Caco-2 (cell line): ENCODE measurements at places on chromosomes 1 and 21. TPM values are rescaled to one million over a fixed set of nuclear protein-coding genes. Genes with fewer than 3 reads are reported as not detected.

The SIM2 gene
- total RNA-seq: 9.4 and 11.5 TPM in 2 replicates

The ZSWIM5 gene
- total RNA-seq: 0.49 and 0.54 TPM in 2 replicates

The REG4 gene
- 8.0 and 18.8 TPM in 2 replicates for total RNA-seq

The S100A7A gene
- total RNA-seq: not detected in 2 replicates

The MARCKSL1 gene
- 150 and 159 TPM in 2 replicates for total RNA-seq

The OLIG1 gene
- total RNA-seq: not detected in 2 replicates

- H3K36me3 ChIP-seq: no peaks in the 10 kb centered on the region
- H3K4me3 ChIP-seq: no peak overlapping the region
- H3K27me3 ChIP-seq: no peaks in the 10 kb centered on the region
- no peak for DNase-seq
- no peak overlapping the region for H3K27ac ChIP-seq
Observed at GRCh38 chr21:46289655-46290179, 3.6 kb downstream of the YBEY start.

GRCh38 chr1:218556016-218556415, 210.9 kb downstream of the TGFB2 start:
- H3K36me3 ChIP-seq: no peaks in the 10 kb centered on the region
- H3K27ac ChIP-seq: no peak overlapping the region
- DNase-seq: no peak
- H3K4me3 ChIP-seq: no peak overlapping the region
- H3K27me3 ChIP-seq: no peaks in the 10 kb centered on the region

- no peaks in the 10 kb centered on the region for H3K36me3 ChIP-seq
- H3K4me3 ChIP-seq: no peak overlapping the region
- peaks cover 9% of the 10 kb centered on the region for H3K4me1 ChIP-seq
- H3K27ac ChIP-seq: no peak overlapping the region
- no peak for DNase-seq
- no peaks in the 10 kb centered on the region for H3K27me3 ChIP-seq
Observed at GRCh38 chr1:91575909-91576519, 75.4 kb downstream of the CDC7 start.

DNA sequence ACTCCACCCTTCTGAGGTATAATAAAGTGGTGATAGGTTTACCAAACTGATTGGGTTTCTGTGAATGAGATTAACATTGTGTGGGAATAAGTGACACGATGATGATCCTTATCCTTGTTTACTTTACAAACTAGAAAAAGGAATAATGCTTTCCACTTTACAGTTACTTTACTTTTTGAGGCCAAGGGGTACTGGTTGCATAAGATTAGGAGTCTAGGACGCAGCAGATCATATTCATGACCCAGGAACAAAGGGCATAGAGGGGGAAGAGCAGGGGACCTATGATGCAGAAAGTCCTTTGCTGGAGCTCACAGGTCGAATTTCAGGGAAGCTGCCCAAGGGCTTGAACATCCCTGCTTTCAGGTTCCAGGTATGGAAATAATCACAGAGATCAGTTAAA, 20.4 kb downstream of the FGGY start:
- no peak overlapping the region for H3K27ac ChIP-seq
- H3K4me1 ChIP-seq: peaks cover 19% of the 10 kb centered on the region; the same call in 1 of the 2 replicates
- H3K27me3 ChIP-seq: no peaks in the 10 kb centered on the region
- no peak for DNase-seq

GRCh38 chr1:67214420-67215174, 48.3 kb downstream of the IL23R start:
- DNase-seq: peak; percentile 39
- H3K36me3 ChIP-seq: no peaks in the 10 kb centered on the region
- no peaks in the 10 kb centered on the region for H3K4me1 ChIP-seq

- peaks cover 9% of the 10 kb centered on the region for H3K4me1 ChIP-seq
- DNase-seq: peak; percentile 62
- H3K27ac ChIP-seq: peak within 1 kb of the TSS; percentile 25
- no peaks in the 10 kb centered on the region for H3K36me3 ChIP-seq
- no peaks in the 10 kb centered on the region for H3K27me3 ChIP-seq
Observed at GRCh38 chr1:228734881-228735801, at the start of gene RHOU. Gene RHOU, plus strand, starts transcription at chr1:228735479. Its CDS starts 264 bp downstream, at chr1:228735743.

- DNase-seq: no peak
- no peaks in the 10 kb centered on the region for H3K36me3 ChIP-seq
- no peak overlapping the region for H3K4me3 ChIP-seq
- H3K4me1 ChIP-seq: no peaks in the 10 kb centered on the region
Observed at GRCh38 chr1:89279011-89279466, 6.4 kb upstream of the GBP5 start.

DNA sequence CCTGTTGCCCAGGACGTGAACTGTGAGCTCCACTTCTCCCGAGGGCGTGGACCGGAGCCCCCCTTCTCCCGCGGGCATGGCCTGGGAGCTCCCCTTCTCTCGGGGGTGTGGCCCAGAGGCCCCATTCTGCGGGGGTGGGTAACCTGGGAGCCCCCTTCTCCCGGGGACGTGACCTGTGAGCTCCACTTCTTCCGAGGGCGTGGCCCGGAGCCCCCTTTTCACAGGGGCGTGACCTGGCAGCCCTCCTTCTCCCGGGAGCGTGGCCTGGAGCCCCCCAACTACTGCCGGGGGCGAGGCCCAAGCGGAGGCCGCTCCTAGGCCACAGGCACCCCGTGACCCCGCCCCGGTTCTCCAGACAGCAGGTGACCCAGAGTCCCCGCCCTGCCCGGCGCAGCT, 320 bp downstream of the C1orf174 start:
- H3K4me3 ChIP-seq: peak overlapping the region; percentile 74
- H3K27me3 ChIP-seq: no peaks in the 10 kb centered on the region

DNA sequence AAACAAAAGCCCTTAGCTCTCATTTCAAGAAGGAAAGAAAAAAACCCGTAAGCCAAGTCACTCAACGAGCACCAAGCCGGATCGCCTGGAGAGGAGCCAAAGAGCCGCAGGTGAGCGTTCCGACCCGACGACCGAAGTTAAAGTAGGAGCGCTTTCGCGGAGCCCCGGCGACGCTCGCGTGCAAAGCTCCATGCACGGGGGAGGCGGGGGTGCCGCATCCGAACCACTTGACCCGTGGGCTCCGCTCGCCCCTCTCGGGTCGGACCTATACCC, 382 bp downstream of the GPBP1L1 start:
- DNase-seq: peak; percentile 56
- H3K27me3 ChIP-seq: no peaks in the 10 kb centered on the region
- H3K4me1 ChIP-seq: no peaks in the 10 kb centered on the region; the same call in 1 of the 2 replicates
- H3K4me3 ChIP-seq: peak overlapping the region; percentile 77
- no peaks in the 10 kb centered on the region for H3K36me3 ChIP-seq
- H3K27ac ChIP-seq: peak overlapping the region; percentile 86

- H3K4me1 ChIP-seq: 0 out of 2 replicates have a peak, but pooled peaks cover 10% of the 10 kb centered on the region
- H3K27me3 ChIP-seq: peaks cover 2% of the 10 kb centered on the region; the same call in 1 of the 2 replicates
- H3K36me3 ChIP-seq: no peaks in the 10 kb centered on the region
- H3K27ac ChIP-seq: no peak overlapping the region
- peak overlapping the region; percentile 64; the same call in 1 of the 2 replicates for H3K4me3 ChIP-seq
Observed at GRCh38 chr1:243848858-243849420, 1.1 kb downstream of the AKT3 start.

GRCh38 chr1:68129536-68130250, 79.3 kb upstream of the DIRAS3 start:
- no peak for DNase-seq
- H3K4me1 ChIP-seq: peaks cover 10% of the 10 kb centered on the region
- no peak overlapping the region for H3K27ac ChIP-seq
- H3K4me3 ChIP-seq: no peak overlapping the region
- H3K36me3 ChIP-seq: no peaks in the 10 kb centered on the region

GRCh38 chr21:14319805-14320204, 63.1 kb downstream of the HSPA13 start:
- H3K4me3 ChIP-seq: no peak overlapping the region
- no peaks in the 10 kb centered on the region for H3K36me3 ChIP-seq
- no peaks in the 10 kb centered on the region for H3K4me1 ChIP-seq
- no peak for DNase-seq
- no peaks in the 10 kb centered on the region for H3K27me3 ChIP-seq

GRCh38 chr1:156767101-156767878, at the start of gene PRCC:
Gene PRCC, plus strand, starts transcription at chr1:156767535. Its CDS starts 237 bp downstream, at chr1:156767772.
- H3K4me1 ChIP-seq: peaks cover 8% of the 10 kb centered on the region; the same call in 1 of the 2 replicates
- H3K4me3 ChIP-seq: peak within 1 kb of the TSS; percentile 93
- H3K27me3 ChIP-seq: no peaks in the 10 kb centered on the region
- peak; percentile 99 for DNase-seq

- no peak overlapping the region for H3K4me3 ChIP-seq
- H3K27me3 ChIP-seq: no peaks in the 10 kb centered on the region
- H3K4me1 ChIP-seq: no peaks in the 10 kb centered on the region
- no peak for DNase-seq
- no peak overlapping the region for H3K27ac ChIP-seq
Observed at GRCh38 chr1:48030696-48031365, 33.6 kb upstream of the TRABD2B start.

DNA sequence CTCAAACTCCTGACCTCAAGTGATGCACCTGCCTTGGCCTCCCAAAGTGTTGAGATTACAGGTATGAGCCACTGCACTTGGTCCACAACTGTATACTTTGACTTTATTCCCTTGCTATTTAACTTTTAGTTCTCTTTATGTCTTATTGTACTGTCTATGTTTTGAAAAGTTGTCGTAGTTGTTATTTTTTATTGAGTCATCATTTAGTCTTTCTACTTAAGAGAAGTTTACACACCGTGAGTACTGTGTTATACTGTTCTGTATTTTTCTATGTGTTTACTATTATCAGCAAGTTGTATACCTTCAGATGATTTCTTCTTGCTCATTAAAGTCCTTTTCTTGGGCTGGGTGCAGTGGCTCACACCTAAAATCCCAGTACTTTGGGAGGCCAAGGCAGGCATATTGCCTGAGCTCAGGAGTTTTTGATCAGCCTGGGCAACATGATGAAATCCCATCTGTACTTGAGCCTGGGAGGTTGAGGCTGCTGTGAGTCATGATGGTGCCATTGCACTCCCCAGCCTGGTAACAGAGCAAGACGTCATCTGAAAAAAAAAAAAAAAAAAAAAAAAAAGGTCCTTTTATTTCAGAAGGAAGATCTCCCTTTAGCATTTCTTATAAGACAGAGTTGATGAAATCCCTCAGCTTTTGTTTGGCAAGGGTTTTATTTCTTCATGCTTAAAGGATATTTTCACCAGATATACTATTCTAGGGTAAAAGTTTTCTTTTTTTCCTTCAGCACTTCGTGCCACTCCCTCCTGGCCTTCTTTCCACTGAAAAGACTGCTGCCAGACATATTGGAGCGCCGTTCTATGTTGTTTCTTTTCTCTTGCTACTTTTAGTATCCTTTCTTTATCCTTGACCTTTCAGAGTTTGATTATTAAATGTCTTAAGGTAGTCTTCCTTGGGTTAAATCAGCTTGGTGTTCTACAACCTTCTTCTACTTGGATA, 47.6 kb downstream of the TNFSF18 start:
- no peaks in the 10 kb centered on the region for H3K4me1 ChIP-seq
- DNase-seq: no peak
- no peak overlapping the region for H3K27ac ChIP-seq
- H3K36me3 ChIP-seq: no peaks in the 10 kb centered on the region

DNA sequence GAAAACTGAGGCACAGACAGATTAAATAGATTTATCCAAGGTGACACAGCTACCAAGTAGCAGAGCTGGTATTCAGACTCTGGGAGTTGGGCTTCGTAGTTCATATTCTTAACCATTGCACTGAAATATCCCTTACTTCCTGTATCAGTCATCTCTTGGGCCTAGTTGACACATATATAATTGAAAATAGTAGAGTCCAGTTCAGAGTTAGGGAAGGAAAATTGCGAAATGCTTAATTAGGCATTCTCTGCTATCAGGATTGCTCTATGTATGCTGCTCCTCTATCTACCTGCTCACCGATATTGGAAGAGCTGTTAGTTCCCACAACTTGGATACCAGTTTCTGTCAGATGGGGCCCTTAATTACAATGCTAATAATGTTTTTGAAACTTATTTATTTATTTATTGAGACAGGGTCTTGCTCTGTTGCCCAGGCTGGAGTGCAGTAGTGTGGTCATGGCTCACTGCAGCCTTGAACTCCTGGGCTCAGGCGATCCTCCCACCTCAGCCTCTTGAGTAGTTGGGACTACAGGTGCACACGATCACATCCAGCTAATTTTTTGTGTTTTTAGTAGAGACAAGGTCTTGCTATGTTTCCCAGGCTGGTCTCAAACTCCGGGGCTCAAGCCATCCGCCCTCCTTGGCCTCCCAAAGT, 8.2 kb downstream of the RCOR3 start:
- peaks cover 1% of the 10 kb centered on the region; the same call in 1 of the 2 replicates for H3K36me3 ChIP-seq
- H3K4me1 ChIP-seq: peaks cover 8% of the 10 kb centered on the region; the same call in 1 of the 2 replicates
- H3K27ac ChIP-seq: no peak overlapping the region

DNA sequence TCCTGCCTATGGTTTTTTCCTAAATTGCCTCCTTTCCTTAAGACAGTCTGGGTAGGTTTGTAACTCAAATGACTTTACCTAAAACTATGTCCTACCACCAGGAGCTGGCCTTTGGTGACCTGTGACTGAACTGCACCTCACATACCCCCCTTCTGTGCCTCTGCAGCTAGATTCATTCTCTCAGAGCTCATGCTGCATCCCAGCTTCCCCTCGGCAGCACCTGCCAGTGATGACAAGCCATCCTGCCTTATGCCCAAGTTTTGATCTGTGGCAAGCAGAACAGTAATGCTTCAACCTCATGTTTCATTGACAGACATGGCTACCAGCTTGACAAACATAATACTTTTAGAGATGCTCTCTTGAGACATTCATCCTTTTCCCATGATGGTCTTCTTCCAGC, 141.9 kb downstream of the TSEN15 start:
- no peak overlapping the region for H3K27ac ChIP-seq
- H3K36me3 ChIP-seq: no peaks in the 10 kb centered on the region
- no peak overlapping the region for H3K4me3 ChIP-seq
- H3K27me3 ChIP-seq: no peaks in the 10 kb centered on the region; the same call in 1 of the 2 replicates
- no peak for DNase-seq
